ENCODE measurements at places on chromosomes 4 and X. TPM values are rescaled to one million over a fixed set of nuclear protein-coding genes. Genes with fewer than 3 reads are reported as not detected.

DNA sequence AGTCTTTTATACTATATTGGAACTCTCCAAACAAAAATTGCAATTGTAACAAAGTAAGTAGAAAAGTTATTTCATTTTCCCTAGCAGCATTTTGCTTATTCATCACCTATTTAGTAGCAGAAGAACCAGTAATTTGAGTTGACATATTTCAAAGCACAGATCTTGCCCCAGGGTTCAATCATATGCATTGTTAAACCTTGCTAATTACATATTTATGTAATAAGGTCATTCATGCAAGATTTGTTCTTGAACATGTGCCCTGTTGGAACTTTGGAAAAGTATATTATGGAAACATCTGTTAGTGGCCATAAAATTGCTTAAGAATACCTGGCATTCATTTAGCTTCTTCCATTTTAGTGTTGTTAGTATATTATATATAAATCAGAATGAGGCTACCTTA is 191.7 kb downstream of the TLL1 start:
- DNase-seq: peak; percentile 36
- no peak overlapping the region for H3K27ac ChIP-seq
- no peak overlapping the region for H3K4me3 ChIP-seq
- H3K27me3 ChIP-seq: no peaks in the 10 kb centered on the region
- no peaks in the 10 kb centered on the region for H3K4me1 ChIP-seq

- no peak overlapping the region for H3K27ac ChIP-seq
- no peaks in the 10 kb centered on the region for H3K4me1 ChIP-seq
- no peak overlapping the region for H3K4me3 ChIP-seq
- H3K36me3 ChIP-seq: no peaks in the 10 kb centered on the region
Observed at GRCh38 chr4:24007860-24008261, 118.0 kb upstream of the PPARGC1A start.

- H3K36me3 ChIP-seq: no peaks in the 10 kb centered on the region
- H3K4me3 ChIP-seq: no peak overlapping the region
- no peak for DNase-seq
- no peaks in the 10 kb centered on the region for H3K27me3 ChIP-seq
- H3K27ac ChIP-seq: no peak overlapping the region
Observed at GRCh38 chr4:74656596-74656995, 137.7 kb downstream of the BTC start.

- no peaks in the 10 kb centered on the region for H3K36me3 ChIP-seq
- DNase-seq: peak; percentile 13
- H3K27me3 ChIP-seq: no peaks in the 10 kb centered on the region
- H3K27ac ChIP-seq: no peak overlapping the region
Observed at GRCh38 chr4:142282870-142283431, 563.1 kb downstream of the INPP4B start.

GRCh38 chr4:164956766-164957643 is 20.5 kb downstream of the TRIM61 start:
- H3K4me3 ChIP-seq: peak overlapping the region; percentile 90
- DNase-seq: peak; percentile 88

Gene NPNT
- total RNA-seq: 78.3 TPM

Gene SSX3
- total RNA-seq: not detected

All from kidney (tissue), 22 donors.